ENCODE measurements at places on chromosomes 2 and 18. TPM values are rescaled to one million over a fixed set of nuclear protein-coding genes. Genes with fewer than 3 reads are reported as not detected.

KIF5C gene
- total RNA-seq = not detected

MAB21L4 gene
- 0.42 TPM for total RNA-seq

CPO gene
- not detected for total RNA-seq

DNA sequence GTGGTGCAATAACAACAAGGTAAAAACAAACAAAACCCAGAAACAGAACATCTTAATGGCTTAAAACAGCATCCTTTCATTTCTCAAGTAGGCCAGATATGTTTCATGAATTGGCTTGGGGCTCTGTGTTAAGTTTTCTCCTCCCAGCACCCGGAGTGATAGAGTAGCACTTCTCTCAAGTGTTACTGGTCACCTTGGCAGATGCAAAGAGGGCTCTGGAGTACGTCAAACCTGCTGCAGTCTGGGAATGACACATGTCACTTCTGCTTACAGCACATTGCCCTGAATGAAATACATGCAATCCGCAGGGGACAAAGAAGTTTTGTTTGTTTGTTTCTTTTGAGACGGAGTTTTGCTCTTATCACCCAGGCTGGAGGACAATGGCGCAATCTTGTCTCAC lies 639.3 kb downstream of the CNTNAP5 start:
- no peak overlapping the region for H3K4me3 ChIP-seq
- no peak overlapping the region for H3K27ac ChIP-seq
- no peak for DNase-seq
- H3K36me3 ChIP-seq = no peaks in the 10 kb centered on the region

GRCh38 chr2:205267323-205267722 lies 415.0 kb upstream of the NRP2 start:
- H3K27me3 ChIP-seq = no peaks in the 10 kb centered on the region
- no peak overlapping the region for H3K27ac ChIP-seq
- H3K4me3 ChIP-seq = no peak overlapping the region

DNA sequence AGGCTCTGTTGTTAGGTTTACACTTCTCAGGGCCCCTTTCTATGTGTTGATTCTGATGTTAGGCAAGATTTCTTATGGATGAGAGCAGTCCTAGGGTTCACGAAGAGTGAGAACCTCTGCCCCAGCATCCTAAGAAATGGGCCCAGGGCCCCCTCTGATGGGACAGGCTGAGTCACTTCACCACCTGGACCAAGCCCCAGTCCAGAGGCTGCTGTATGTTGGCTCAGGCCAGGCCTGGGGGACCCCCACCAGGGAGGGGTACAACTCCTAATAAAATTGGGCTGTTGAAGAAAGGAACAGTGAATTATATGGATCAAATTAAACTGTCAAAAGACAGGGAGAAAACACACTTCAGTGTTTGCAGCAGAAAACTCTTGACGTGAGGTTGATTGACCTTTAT lies 365.9 kb upstream of the HS6ST1 start:
- H3K27ac ChIP-seq = no peak overlapping the region
- H3K27me3 ChIP-seq = no peaks in the 10 kb centered on the region
- H3K4me3 ChIP-seq = no peak overlapping the region
- no peak for DNase-seq
- H3K4me1 ChIP-seq = no peaks in the 10 kb centered on the region

DNA sequence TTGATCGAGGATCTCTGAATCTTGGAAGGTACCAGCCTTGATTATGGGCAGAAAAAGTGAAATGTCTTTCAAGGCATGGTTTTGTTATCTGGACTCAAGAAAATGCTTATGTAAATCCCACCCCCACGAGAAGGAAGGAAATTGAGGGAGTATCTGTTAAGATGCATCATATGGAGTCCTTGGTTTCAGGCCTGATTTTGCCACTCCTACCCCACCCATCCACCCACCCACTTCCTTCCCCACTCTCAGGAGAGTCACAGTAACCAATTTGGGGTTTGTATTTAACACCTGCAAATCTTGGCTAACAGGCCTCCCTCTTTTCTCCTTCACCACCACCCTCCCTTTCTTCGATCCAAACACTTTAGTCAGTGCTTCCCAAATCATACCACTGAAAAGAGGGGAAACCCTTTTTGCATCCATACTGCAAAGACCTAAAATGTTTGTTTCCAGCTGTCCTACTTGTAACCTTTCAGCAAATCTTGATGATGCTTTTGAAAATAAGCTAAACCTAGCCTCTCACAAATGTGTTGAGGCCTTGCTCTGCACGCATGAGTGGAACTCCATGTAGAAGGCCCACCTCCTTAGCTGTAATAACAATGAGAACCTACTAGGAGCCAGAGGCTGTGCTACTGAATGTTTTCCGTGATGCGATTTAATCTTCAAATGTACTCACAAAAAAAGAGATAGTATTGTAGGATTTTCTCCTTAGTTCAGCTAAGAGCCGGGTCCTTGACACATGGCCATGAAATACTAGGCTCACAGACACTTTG lies 34.8 kb downstream of the POU3F3 start:
- no peak for DNase-seq
- H3K27ac ChIP-seq = no peak overlapping the region
- H3K36me3 ChIP-seq = no peaks in the 10 kb centered on the region
- H3K4me3 ChIP-seq = no peak overlapping the region
- peaks cover 4% of the 10 kb centered on the region for H3K27me3 ChIP-seq

Data from SJSA1 (cell line).